ENCODE measurements at places on chromosomes 5 and 9. TPM values are rescaled to one million over a fixed set of nuclear protein-coding genes. Genes with fewer than 3 reads are reported as not detected.

DNA sequence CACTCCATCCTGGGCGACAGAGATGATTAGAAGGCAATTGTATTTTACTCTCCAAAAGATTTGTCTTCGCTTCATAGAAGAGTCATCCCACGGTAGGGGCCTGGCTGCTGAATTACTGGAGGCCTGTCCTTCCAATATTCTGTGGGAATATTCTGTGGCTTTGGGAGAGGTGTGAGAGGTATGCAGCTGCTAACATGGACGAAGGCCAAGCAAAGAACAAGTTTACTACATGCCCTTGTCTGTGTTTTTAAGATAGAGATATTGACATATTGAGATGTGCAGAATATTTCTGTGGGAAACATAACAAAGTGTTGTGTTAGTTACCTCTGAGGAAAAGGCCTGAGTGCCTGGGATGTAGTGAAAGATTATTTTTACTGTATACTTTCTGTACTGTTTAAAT is 71.8 kb upstream of the SMIM15 start:
- DNase-seq = no peak

DNA sequence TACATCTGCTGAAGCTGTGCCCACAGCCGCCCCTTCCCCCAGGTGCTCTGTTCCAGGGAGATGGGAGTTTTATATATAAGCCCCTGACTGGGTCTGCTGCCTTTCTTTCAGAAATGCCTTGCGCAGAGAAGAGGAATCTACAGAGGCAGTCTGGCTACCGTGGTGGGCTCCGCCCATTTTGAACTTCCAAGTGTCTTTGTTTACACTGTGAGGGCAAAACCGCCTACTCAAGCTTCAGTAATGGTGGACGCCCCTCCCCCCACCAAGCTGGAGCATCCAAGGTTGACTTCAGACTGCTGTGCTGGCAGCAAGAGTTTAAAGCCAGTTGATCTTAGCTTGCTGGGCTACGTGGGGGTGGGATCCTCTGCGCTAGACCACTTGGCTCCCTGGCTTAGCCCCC is 41.3 kb downstream of the RANBP17 start:
- DNase-seq = no peak

C9orf50 gene
- 0.34 TPM for total RNA-seq

DNA sequence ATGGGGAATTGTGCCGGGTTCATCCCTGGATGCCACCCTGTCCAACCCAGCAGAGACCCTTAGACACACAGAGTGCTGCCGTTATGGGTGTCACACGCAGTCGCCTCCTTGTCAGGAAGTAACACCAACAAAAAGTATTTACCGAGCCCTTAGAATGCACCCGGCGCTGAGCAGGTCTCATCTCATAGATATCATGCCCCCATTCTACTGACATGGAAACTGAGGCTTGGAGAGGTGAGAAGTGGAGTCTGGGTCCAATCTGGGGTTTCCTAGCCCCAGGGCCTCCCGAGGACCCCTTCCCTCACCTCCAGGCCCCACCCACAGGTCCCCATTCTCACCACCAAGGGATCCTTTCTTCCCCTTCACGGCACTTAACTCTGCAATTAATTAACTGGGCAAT is 36.8 kb upstream of the BARHL1 start:
- no peak for DNase-seq

FOXD4L6 gene
- not detected for total RNA-seq

FAM78A gene
- total RNA-seq = 4.0 TPM

GRCh38 chr5:153959134-153959957 is 79.4 kb downstream of the FAM114A2 start:
- no peak for DNase-seq

DNA sequence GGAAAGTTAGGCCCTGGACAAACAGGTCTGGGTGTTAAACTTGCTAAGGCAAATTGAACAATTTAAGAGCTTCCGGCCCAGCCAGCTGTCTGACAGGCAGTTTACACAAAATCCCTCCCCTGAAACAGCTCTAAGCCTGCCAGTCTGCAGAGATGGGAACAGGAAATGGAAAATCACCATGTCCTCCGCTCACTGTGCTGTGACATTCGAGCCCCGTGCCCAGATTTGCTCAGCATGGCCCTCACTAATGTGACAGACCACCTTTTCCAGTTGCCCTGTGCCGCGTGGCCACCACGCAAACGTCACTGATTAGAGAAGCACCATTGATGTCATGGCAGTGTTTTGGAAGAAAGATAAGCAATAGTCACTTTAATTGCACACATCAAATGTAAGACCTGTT is 41.0 kb downstream of the CCNJL start:
- no peak for DNase-seq

DNA sequence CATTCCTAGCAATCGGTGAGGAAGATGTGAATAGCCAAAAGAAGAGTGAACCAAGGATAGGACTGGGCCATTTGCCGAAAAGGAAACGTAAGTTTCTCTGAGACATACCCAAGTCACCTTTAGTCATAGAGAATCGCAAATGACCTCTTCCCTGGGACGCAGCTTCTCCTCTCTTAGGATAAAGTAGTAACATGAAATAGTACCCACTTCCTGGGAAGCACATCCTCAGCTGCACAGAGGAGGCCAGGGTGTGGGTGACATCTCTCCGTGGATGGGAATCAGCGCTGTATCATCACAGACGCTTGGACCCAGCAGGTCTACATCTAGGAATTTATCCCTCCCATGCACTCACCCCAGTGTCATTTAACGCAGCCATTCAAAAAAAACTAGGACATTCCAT is 120.9 kb upstream of the PHYKPL start:
- no peak for DNase-seq

- DNase-seq = no peak
These were observed 997 bp upstream of the RNF130 start for GRCh38 chr5:180072556-180072955.

TRPM3 gene
- 0.13 TPM for total RNA-seq

TMEM141 gene
- total RNA-seq = 27.9 TPM

Data from esophagus muscularis mucosa (tissue), 4 donors.